ENCODE measurements at places on chromosomes 1 and 21.

GRCh38 chr1:229101011-229101871, 169.7 kb upstream of the RAB4A start:
- no peak for DNase-seq

- DNase-seq, result peak; percentile 17
These were observed 12.4 kb downstream of the EPB41 start for GRCh38 chr1:28926629-28927265.

GRCh38 chr1:235913311-235913710, 46.6 kb upstream of the LYST start:
- no peak for DNase-seq

- no peak for DNase-seq
These were observed 27.3 kb downstream of the STPG1 start for GRCh38 chr1:24386241-24386640.

DNA sequence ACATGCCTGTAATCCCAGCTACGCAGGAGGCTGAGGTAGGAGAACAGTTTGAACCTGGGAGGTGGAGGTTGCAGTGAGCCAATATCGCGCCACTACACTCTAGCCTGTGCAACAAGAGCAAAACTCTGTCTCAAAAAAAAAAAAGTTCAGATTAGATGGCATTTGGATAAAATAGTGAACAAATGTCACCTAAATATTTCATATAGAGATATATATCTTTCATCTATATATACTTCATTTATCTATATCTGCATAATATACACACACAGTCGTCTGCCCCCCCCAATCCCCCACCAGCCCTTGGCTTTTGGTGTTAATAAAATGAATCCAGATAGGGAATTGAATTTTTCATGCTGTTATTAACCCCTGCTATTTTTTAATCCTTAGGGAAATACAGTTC, 5.0 kb downstream of the PPP1R15B start:
- DNase-seq, result no peak

- peak; percentile 43 for DNase-seq
These were observed 5.4 kb upstream of the TDRD5 start for GRCh38 chr1:179586107-179586823.

DNA sequence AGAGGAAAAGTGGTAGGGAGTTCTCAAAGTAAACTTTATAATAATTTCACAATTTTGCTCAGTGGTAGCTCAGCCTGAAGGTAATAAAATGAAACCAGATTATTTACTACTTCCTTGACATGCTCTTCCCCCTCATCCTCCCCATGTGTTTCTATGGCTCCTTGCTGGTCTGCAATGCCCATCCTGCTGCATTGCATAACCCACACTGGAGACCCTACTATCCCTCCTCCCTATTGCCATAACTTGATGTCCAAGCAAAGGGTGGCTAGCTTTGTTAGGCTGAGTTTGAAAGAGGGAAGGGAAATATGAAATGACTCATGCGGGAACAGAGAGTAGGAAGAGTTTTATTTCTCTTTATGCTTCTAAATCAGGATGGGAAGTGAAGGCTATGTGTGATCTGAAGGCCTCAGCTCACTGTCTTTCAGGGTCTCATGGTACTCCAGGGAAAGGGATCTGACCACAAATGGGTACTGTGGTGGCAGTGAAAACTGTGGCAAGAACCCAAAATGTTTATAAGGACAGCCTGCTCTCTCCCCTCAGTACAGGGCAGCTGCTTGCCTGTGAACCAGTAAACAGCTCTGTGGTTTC, 36.4 kb upstream of the HSD17B7 start:
- DNase-seq, result no peak

- DNase-seq, result no peak
These were observed 4.3 kb downstream of the TNFRSF14 start for GRCh38 chr1:2560299-2561073.

DNA sequence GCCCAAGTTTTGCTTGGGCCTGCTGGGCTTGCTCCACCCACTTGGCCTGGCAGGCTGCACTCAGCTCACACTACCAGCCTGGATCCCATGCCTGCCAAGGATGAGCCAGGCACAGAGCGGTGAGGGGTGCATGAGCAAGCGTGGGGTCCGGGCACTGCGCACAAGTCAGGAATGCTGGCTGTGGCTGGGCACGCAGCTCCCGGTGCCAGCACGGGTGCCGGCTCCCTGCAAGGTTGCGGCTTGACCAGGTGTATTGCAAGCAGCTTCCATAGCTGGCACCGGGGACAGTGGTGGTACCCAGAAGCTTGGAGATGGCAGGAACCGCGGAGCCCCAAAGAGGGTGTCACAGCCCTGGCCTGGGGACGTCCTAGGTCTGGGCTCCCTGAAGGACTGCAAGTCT, 224.4 kb upstream of the NRIP1 start:
- DNase-seq, result no peak

DNA sequence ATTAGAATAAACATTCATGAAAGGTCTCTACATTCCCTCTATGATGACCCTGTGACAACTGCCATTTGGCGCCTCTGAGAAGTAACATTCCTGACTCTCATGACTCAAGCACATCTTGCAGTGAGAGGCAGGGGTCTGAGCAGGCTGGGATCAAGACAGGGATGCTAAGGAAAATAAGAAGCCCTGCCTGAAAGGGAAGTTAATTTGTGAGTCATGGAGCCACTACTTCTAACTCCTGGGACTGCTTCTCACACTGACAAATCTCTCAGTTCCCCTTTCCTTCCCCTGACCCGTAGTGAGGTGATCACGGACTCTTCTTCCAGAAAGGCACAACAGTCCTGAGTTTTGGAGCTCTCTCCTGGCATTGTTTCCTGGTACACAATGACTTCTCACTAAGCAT, 231.9 kb downstream of the TNR start:
- DNase-seq, result no peak

Data from activated CD4-positive, alpha-beta T cell treated with anti-CD3 and anti-CD28 coated beads for 48 hours (primary cell).